Activated T-helper 1 cell treated with anti-CD3 and anti-CD28 coated beads, Interleukin-12 subunit alpha, Interleukin-12 subunit beta, Interleukin-2, Interleukin-4 antibody, amounts not matched to agents 30 ng/mL and 10 ng/mL and 1 ng/mL, durations not matched to agents 14 hours and 24 hours and 36 hours (primary cell): ENCODE measurements at places on chromosomes 4 and X.

DNA sequence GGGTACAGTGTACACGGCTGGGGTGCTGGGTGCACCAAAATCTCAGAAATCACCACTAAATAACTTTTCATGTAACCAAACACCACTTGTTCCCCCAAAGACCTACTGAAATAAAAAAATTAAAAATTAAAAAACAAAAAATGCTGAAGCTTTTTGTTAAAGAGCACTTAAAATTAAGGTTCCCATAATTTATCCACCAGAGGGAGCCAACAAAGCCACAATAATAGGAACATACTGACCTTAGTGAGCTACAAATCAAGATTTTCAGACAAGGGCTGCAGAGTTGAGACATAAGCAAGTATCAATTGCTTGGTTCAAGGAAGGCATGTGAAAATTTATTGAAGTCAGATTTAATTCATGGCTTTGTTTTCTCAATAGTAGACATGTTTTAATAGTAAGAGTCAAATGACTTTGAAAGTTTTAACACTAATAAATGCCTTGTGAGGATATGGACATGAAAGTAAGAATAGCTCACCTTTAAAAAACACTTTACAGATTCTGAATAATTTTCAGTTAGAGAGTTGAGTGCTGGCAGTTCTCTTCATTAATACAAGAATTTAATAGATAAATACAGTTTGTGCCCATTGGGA, 43.0 kb upstream of the SCOC start:
- peaks cover 6% of the 10 kb centered on the region for H3K4me1 ChIP-seq
- no peaks in the 10 kb centered on the region for H3K36me3 ChIP-seq
- peaks cover 12% of the 10 kb centered on the region for H3K27me3 ChIP-seq

DNA sequence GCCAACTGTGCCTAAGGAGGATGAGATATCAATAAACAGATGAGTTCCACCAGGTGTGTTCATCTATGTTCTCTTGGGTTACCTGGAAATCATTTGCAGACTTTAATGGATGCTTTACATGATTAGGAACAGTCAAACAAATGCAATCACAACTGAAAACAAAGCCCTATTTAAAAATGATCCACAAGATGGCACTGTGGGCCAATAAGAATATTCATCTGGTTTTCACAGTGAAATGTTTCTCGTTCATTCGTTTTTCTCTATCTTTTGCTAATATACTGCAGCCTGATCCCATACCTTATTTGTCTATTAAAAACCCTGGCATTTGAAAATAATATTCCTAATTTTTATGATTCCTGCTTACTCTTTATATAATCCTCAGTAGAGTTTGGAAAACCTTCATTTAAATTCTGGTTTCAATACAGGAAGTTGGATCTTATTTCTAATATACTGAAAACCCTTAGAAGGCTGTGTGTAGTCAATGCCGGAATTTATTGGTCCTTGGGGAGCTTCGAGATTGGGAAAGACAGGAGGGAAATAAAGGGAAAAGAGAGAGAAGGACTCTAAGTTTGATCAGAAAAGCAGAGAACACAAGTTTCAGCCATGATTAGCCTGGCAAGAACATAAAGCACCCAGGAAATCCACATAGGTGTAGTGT, 63.8 kb upstream of the TAPT1 start:
- H3K27ac ChIP-seq, result no peak overlapping the region
- no peaks in the 10 kb centered on the region for H3K4me1 ChIP-seq

DNA sequence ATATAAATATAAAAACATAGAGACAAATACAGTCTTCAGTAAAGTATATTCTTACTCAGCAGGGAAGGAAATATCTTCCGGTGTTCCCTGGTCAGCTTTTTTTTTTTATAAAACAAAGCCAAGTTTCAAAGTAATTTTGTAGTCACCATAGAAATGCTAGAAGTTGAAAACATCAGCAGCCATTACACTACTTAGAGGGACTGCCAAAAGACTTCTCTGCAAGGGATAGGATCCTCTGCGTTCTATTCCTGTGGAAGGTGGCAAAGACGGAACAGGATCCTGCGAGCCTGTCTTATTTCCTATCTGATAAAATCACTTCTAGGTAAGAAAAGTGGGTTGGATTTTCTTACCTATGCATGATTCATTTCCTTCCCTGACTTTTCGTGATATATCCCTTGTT, 19.4 kb downstream of the CLDN22 start:
- no peak for DNase-seq
- H3K4me1 ChIP-seq, result no peaks in the 10 kb centered on the region
- H3K27ac ChIP-seq, result no peak overlapping the region
- no peaks in the 10 kb centered on the region for H3K36me3 ChIP-seq
- no peak overlapping the region for H3K4me3 ChIP-seq

DNA sequence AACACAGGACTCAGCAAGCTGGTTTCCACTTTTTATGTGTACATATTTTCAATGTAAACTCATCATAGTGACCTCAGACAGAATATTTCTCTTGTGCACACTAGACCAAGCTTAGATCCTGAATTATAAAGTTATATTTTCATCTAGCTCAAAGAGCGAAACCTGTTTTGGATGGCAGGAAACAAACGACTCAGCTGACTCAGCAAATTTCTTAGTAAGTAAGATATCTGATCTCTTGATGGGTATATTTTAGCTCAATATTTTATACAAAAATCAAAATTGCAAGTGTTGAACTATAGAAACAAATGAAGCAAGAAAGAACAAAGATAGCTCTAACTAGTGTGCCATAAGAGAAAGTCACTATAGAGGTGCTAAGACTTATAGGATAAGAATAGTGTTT, 1114.5 kb downstream of the STPG2 start:
- H3K27ac ChIP-seq, result no peak overlapping the region
- H3K36me3 ChIP-seq, result no peaks in the 10 kb centered on the region
- DNase-seq, result no peak
- no peak overlapping the region for H3K4me3 ChIP-seq
- no peaks in the 10 kb centered on the region for H3K4me1 ChIP-seq
- H3K27me3 ChIP-seq, result no peaks in the 10 kb centered on the region

GRCh38 chr4:4427121-4427870, 40.4 kb downstream of the NSG1 start:
- no peak overlapping the region for H3K27ac ChIP-seq
- no peak overlapping the region for H3K4me3 ChIP-seq
- peaks cover 7% of the 10 kb centered on the region for H3K4me1 ChIP-seq

DNA sequence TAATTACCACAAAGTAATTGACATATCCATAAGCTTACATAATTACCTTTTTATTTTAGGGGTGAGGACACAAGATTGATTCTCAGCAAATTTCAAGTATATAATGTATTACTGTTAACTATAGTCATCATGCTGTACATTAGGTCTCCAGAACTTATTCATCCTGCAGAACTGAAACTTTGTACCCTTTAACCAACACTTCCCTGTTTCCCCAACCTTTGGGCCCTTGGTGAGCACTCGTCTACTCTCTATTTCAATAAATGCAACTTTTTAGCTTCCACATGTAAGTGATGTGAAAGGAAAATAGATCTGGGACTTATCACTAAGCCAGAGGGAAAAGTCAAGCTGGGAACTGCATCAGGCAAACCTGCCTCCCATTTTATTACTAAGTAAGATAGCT, 33.6 kb upstream of the CCNG2 start:
- H3K27me3 ChIP-seq, result peaks cover 27% of the 10 kb centered on the region
- H3K4me3 ChIP-seq, result no peak overlapping the region
- H3K4me1 ChIP-seq, result no peaks in the 10 kb centered on the region
- no peak overlapping the region for H3K27ac ChIP-seq
- H3K36me3 ChIP-seq, result no peaks in the 10 kb centered on the region

- no peak for DNase-seq
- H3K27me3 ChIP-seq, result peaks cover 22% of the 10 kb centered on the region
- no peaks in the 10 kb centered on the region for H3K36me3 ChIP-seq
- H3K4me1 ChIP-seq, result no peaks in the 10 kb centered on the region
- H3K4me3 ChIP-seq, result peak overlapping the region; percentile 75
- H3K27ac ChIP-seq, result no peak overlapping the region
These were observed 1.9 kb downstream of the MAP3K15 start for GRCh38 chrX:19513383-19513782.

DNA sequence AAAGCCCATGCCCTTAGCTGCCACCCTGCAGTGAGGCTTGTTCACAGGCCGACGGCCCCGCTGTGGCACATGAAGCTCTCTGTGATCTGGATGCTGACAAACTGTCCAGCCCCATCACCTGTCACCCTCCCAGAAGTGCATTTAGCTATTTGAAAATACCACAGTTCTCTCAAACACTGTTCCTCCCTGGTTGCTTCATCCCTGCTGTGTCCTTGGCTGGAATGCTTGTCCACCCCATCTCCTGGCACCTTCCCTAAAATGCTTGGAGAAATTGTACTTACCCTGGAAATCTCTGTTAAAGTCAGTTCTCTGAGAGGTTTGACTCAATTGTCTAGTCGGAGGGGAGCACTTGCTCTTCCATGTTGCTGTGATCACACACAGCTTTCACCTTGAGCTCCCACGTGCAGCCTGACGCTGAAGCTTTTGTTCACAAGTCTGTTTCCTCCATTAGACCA, 10.1 kb downstream of the SYNPO2 start:
- H3K27ac ChIP-seq, result no peak overlapping the region
- H3K36me3 ChIP-seq, result no peaks in the 10 kb centered on the region
- H3K27me3 ChIP-seq, result peaks cover 8% of the 10 kb centered on the region
- DNase-seq, result no peak

GRCh38 chr4:145132511-145133098, 34.5 kb downstream of the ABCE1 start:
- peak overlapping the region; percentile 63 for H3K4me3 ChIP-seq
- peaks cover 66% of the 10 kb centered on the region for H3K36me3 ChIP-seq
- peaks cover 88% of the 10 kb centered on the region for H3K4me1 ChIP-seq
- H3K27me3 ChIP-seq, result no peaks in the 10 kb centered on the region
- no peak for DNase-seq
- peak overlapping the region; percentile 52 for H3K27ac ChIP-seq

GRCh38 chrX:87409113-87409841, 108.3 kb upstream of the KLHL4 start:
- H3K4me1 ChIP-seq, result no peaks in the 10 kb centered on the region
- no peak overlapping the region for H3K27ac ChIP-seq
- no peak for DNase-seq
- H3K36me3 ChIP-seq, result no peaks in the 10 kb centered on the region
- H3K27me3 ChIP-seq, result no peaks in the 10 kb centered on the region
- H3K4me3 ChIP-seq, result no peak overlapping the region

GRCh38 chrX:68947882-68948605, 119.2 kb downstream of the EFNB1 start:
- DNase-seq, result no peak
- no peaks in the 10 kb centered on the region for H3K36me3 ChIP-seq
- H3K27ac ChIP-seq, result no peak overlapping the region
- no peak overlapping the region for H3K4me3 ChIP-seq
